Urothelium cell line (cell line): ENCODE measurements at places on chromosomes 7 and 10.

DNA sequence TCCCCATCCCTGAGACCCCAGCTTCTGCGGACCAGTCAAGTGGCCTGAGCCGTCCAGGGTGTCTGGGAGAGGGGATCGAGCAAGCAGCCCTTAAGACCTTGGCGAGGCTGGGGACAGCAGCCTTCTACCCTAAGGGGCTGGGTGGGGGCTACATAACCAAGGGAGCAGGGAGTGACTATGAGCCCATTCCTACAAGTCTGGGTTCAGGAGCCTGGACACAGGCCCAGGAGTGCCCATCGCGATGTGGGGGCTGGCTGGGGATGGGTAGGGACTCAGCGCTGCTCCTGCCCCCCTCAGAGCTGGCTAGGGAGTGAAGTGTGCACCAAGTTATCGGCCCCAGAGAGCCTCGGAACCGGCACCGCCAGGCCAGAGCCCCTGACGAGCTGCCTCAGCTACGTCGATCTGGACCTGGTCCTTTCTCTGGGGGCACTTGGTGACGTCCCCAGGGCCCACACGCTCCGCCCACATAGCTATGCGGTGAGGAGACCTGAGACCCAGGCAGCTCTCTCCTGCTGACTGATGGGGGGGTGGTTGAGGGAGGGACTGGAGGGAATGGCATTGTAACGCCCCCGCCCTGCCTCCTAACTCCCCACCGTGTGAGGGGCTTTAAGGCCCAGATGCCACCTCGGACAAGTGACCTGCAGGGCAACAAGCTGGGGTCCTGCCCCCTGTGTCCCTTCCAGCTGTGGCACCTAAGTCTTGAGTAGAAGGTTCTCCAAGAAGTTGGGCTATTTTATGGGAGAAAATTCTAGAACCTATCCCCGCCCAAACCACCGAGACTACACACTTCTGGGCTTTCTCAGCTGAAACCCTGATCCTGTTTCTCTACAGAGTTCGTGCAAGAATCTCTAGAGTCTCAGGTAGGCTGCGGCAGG is 2.5 kb downstream of the SAP25 start:
- DNase-seq, result peak; percentile 48

DNA sequence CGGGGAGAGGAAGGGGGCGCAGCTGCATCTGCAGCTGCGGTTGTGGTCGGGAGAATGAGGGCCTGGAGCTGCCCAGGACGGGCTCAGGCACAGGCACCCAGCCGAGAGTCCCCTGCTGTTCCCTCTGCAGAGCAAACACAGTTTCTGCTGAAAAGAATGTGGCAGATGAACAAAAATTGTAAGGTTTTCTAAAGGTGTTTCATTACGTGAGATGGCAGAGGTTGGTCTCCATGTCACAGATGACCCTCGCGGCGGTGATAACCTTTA is 456.2 kb downstream of the DNAJB6 start:
- no peak for DNase-seq

DNA sequence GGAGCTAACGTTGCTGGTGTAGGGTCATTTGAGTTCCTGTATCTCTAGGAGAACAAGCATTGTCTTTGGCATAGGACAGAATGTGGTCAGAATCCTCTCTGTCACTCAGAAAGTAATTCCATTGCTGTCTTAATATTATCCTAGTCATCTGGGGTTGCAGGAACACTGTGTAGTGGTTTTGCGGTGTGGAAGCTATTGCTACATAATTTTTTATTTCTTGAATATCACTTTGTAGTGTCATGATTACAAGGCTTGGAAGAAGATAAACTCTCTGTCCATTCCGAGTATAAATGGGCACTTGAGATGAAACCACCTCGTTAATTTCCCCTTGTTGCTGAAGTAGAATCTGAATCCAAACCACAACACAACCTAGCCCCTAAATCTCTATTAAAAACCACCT is 919.2 kb downstream of the LRMDA start:
- DNase-seq, result peak; percentile 24

GRCh38 chr7:132618956-132619305 is 42.7 kb upstream of the PLXNA4 start:
- peak; percentile 5 for DNase-seq

- DNase-seq, result no peak
Measured at GRCh38 chr10:35870665-35871310, 228.7 kb upstream of the FZD8 start.

- DNase-seq, result no peak
Measured at GRCh38 chr10:7003831-7004395, 406.9 kb downstream of the SFMBT2 start.

DNA sequence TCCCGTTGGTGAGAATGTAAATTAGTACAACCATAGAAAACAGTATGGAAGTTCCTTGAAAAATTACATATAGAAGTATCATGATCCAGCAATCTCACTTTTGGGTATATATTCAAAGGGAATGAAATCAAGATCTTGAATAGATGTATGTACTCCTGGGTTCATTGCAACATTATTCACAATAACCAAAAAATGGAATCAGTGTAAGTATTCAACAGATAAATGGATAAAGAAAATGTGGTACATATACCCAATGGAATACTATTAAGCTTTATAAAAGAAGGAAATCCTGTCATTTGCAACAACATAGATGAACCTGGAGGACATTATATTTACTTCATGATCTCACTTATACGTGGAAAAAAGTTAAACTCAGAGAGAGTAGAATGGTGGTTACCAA is 86.8 kb downstream of the TRIM24 start:
- DNase-seq, result no peak

DNA sequence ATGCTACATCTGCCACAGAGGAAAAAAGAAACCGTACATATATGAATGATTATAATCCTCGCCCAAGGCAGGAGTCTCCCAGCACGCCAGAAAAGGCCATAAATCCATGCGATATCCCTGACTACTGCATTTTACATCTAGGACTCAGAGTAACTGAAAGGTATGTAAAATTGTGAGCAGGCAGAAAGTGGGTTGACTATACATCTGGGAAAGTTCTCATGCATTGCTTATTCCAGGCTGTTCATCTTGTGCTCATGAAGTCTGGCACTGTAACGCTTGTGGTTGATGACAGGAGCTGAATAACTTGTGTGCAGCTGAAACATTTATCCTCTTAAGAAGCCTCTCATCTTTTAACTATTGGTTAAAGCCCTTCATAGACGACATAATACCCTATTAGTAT is 193.4 kb upstream of the STEAP4 start:
- DNase-seq, result no peak

DNA sequence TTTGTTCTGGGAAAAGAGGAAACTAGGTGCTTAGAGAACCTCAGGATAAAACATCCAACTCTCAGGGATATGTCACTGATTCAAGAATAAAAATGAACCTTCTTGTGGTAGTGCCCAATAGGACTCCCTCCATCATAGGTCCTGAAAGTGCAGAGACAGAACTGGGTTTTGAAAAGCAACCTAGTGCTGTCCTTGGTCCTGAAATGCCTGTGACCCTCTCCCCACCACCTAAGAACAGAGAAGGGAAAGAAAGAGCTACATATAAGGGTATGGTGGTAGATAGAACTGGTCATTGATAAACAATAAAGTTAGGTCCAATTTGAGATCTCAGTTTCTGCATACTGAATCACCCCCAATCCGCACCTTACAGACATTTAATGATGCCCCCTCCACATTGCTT is 953.3 kb downstream of the XPNPEP1 start:
- DNase-seq, result peak; percentile 61

GRCh38 chr10:19449860-19450259 is 366.4 kb upstream of the PLXDC2 start:
- no peak for DNase-seq

GRCh38 chr7:79713276-79713675 is 259.8 kb upstream of the MAGI2 start:
- DNase-seq, result no peak

- DNase-seq, result no peak
Measured at GRCh38 chr7:28383975-28384374, 28.3 kb upstream of the CREB5 start.

DNA sequence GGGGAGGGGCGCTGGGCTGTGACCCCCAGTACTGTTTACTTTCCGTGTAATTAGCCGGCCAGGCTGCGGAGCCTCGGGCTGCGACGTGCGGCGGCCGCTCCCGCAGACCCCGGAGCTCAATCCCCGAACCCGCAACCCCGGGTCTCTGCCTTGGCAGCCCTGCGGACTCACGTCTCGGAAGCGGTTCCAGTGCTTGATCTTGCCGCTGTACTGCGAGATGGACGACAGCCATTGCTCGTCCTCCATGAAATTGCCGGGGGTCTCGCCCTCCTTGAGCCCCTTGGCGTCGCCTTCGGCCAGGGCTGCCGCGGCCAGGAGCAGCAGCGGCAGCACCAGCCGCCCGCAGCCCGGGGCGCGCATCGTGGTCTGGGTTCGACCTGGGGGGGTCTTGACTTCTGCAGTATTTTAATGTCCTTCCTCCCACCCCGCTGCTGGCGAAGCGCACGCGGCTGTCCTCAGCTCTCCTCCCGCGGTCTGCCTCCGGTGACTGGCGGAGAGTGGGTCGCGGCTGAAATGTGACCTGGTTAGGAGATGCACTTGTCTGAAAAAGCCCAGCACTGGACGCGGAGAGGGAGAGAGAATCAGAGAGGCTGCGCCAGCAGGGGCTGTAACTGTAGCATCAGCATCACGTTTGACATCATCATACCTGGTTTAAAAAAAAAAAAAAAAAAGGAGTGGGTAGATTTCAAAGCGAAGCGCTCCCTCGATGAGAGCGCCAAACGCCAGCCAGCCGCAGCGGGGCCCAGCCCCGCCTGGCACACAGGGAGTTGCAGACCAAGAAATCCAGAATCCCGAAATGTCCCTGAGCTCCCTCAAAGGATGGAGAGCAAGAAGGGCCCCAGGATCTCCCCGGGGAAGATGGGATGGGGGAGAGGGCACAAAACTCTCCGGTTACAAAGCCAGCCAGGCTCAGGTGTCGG is at the start of gene SPOCK2:
Gene SPOCK2, minus strand, starts transcription at position 583 of the 920 bp plus-strand sequence. Its CDS starts 223 bp downstream, at position 360.
- DNase-seq, result no peak

DNA sequence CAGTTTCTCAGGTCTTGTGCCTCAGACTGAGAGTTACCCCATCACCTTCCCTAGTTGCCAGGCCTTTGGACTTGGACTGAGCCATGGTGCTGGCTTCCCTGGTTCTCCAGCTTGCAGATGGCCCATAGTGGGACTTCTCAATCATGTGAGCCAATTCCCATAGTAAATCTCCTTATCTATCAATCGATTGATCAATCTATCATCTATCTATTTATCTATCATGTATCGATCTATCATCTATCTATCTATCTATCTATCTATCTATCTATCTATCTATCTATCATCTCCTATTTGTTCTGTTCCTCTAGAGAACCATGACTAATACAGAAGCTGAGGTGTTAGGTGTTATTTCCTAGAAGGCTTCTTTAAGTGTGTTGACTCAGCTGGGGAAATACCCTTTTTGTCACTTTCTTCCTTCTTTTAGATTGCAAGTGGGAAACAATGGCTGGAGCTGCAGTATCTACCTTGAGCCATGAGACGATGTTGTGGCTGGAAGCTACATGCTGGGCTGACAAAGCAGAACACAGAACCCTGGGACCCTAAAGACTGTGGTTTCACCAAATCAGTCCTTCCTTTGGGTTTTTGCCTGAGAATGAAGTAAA is 234.7 kb upstream of the GLI3 start:
- no peak for DNase-seq

GRCh38 chr10:128855618-128856428 is 611.2 kb upstream of the MGMT start:
- DNase-seq, result no peak

DNA sequence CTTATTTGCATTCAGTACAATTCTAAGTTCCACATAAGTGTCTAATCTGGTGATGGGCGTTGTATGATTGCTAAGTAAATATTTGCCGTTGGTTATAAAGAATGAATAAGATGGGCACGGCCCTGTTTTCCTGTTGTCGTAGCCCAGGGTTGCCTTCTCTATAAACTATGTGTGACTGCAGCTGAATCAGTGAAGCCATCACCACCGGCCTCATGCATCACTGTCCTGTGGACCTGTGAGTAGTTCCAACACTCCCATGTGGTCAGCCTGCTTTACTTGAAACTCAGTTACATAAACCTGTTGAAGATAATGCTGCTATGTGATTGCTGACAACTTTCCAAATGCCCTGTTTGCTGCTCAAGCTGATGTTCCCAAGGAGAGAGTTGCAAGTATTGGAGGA is 21.6 kb upstream of the KLF6 start:
- DNase-seq, result no peak

DNA sequence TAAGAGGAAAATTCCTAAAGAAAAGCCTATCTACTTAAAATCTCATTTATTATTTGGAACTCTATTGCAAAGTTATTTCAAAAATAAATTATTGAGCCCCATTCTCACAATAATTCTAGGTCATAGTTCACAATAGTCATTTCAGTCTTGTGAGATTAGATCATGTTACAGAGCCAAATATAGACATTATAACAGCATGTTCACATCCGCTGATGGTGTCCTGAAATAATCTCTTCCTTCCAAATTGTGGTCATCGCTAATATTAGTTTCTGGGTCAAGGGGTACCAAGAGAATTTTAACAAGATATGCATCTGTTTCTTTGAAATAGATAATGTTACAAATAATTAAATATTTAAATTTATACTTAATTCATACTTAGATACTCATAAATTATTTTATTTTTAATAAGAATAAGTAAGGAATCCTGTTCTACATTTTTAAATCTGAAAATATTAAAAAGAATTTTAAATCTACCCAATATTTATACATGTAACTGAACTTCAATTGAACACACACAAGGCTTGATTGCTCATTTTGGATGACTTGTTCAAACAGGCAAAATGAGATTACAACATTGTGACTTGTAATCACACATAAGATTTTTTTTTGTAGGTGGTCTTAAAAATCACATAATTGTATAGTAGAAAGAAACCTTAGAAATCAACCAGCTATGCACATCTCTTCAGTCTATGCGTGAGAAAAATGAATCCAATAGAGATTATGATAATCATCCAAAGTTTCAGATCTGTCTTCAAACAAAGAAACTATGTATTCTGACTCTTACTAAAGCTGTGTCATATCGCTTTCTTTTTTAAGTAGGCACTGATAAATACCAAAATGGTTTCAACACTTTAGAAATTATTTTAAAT is 13.1 kb downstream of the GNAT3 start:
- no peak for DNase-seq

GRCh38 chr7:85023066-85023712 is 163.7 kb downstream of the SEMA3D start:
- DNase-seq, result peak; percentile 25

DNA sequence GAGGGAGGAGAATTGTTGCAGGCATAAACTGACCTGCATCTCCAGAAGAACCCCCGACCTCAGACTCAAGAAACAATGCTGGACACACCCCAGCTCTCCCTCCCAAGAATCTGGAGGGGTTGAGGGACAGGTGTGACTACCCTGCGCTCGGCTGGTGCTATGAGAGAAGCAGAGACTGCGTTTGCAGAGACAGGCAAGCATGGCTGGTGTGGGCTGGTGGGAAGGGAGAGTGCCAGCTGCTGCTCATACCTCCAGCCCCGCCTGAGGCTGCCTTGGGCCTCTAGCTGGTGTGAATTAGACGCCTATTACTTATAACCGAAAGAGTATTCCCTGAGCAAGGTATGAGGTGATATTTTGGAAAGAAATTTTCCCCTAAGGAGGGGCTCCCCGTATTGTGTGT is 48.3 kb upstream of the DDC start:
- no peak for DNase-seq

DNA sequence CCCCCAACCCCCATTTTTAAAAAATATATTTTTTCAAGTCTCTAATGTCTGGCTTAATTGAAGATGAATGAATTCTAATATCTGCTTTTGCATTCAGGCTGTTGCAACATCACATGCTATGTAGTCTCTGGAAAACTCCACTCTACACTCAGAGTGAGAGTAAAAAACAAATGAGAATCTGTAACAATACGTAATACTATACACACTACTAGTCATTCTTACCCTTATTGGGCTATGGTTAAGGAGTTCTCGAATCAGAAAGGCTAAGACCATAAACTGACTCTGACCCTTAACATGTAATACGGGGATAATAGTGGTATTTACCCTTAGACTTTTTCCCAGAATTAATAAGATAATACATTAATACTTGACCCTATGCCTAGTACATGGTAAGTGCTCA is 42.9 kb upstream of the TMEM168 start:
- DNase-seq, result no peak
